Kidney (tissue), 22 donors: ENCODE measurements at places on chromosomes 5 and 9.

- H3K4me1 ChIP-seq: peaks cover 24% of the 10 kb centered on the region
- H3K36me3 ChIP-seq: no peaks in the 10 kb centered on the region
- H3K4me3 ChIP-seq: no peak overlapping the region
- no peaks in the 10 kb centered on the region for H3K27me3 ChIP-seq
- H3K27ac ChIP-seq: peak overlapping the region; percentile 53
- peak; percentile 89 for DNase-seq
These were observed 58.0 kb upstream of the SYNPO start for GRCh38 chr5:150582241-150583109.

DNA sequence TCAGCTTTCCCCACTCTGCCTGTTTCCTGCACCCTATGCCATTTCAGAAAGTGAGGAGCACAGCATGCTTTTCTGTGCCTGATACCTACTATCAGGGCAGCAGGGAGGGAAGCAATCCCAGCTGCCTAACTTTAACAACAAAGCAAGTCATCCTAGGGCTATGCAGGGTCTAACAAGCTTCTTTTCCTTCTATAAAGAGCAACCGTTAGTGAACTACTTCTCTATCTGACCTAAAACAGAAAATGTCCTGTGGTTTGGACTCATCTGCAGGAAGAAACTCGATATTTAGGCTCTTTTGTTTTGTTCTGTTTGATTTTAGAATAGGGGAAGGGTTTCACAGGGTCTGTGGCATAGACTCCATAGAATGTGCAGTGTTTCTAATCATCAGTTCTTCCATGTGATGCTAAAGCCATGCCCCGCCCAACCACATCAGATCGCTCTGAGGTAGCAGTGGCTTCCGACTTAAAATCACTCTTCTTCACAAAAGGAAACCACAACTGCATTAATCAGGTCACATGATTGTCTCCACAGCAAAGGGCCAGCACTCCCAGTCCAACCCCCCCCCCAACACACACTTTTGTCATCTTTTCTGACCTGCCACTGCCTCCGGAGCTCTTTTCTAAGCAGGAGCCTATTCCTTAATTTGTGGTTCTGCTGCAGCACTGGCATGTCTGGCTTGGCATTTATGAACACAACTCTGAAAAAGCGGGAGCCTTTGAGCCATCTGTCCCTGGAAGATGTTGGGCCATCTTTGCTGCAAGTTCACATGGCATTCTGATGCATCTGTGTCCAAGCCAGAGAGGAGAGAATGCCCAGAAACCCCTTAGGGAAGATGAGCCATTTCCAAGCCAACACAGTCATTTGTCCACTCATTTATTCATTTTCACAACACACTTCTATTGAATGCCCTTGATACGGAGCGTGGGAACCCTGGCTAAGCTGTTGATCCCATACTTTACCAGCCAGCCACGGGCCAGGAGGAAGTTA is 71.6 kb downstream of the CFAP90 start:
- no peaks in the 10 kb centered on the region for H3K27me3 ChIP-seq
- H3K36me3 ChIP-seq: no peaks in the 10 kb centered on the region
- H3K4me3 ChIP-seq: no peak overlapping the region
- DNase-seq: no peak
- H3K27ac ChIP-seq: no peak overlapping the region

- no peak overlapping the region for H3K27ac ChIP-seq
- no peak overlapping the region for H3K4me3 ChIP-seq
- peak; percentile 51 for DNase-seq
- peaks cover 30% of the 10 kb centered on the region for H3K4me1 ChIP-seq
These were observed 88.5 kb downstream of the ZNF618 start for GRCh38 chr9:113964495-113965170.

- DNase-seq: no peak
- H3K4me1 ChIP-seq: no peaks in the 10 kb centered on the region
- H3K36me3 ChIP-seq: peaks cover 5% of the 10 kb centered on the region
These were observed 27.5 kb downstream of the SREK1 start for GRCh38 chr5:66171349-66172344.

GRCh38 chr5:118144540-118144939 is 843.8 kb downstream of the DTWD2 start:
- no peaks in the 10 kb centered on the region for H3K4me1 ChIP-seq
- H3K27me3 ChIP-seq: no peaks in the 10 kb centered on the region
- no peak overlapping the region for H3K4me3 ChIP-seq

DNA sequence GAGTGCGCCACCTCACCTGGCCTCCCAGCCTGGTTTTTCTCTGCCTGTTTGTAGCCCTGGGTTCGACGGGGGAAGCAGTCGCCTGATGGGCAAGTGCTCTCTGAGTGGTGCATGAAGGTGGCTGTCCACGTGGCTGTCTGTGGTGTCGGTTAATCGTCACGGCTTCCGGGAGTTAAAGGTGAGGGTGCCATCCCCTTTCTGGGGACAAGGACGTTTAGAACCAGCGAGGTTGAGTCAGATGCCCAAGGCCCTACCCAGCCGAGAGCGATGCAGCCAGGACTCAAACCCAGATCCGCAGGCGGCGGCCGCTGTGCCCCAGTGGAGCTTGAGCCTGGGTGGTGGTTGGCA is 47.7 kb downstream of the RXRA start:
- H3K27ac ChIP-seq: peak overlapping the region; percentile 86
- no peak overlapping the region for H3K4me3 ChIP-seq
- no peaks in the 10 kb centered on the region for H3K27me3 ChIP-seq
- H3K4me1 ChIP-seq: no peaks in the 10 kb centered on the region

- DNase-seq: no peak
- H3K27me3 ChIP-seq: no peaks in the 10 kb centered on the region
- no peaks in the 10 kb centered on the region for H3K36me3 ChIP-seq
- H3K27ac ChIP-seq: no peak overlapping the region
These were observed 152.9 kb upstream of the SLC28A3 start for GRCh38 chr9:84493284-84493947.

- no peak for DNase-seq
- no peaks in the 10 kb centered on the region for H3K27me3 ChIP-seq
- no peaks in the 10 kb centered on the region for H3K36me3 ChIP-seq
- H3K4me3 ChIP-seq: no peak overlapping the region
- H3K27ac ChIP-seq: no peak overlapping the region
These were observed 77.5 kb downstream of the SPATA31C2 start for GRCh38 chr9:88060746-88061145.

DNA sequence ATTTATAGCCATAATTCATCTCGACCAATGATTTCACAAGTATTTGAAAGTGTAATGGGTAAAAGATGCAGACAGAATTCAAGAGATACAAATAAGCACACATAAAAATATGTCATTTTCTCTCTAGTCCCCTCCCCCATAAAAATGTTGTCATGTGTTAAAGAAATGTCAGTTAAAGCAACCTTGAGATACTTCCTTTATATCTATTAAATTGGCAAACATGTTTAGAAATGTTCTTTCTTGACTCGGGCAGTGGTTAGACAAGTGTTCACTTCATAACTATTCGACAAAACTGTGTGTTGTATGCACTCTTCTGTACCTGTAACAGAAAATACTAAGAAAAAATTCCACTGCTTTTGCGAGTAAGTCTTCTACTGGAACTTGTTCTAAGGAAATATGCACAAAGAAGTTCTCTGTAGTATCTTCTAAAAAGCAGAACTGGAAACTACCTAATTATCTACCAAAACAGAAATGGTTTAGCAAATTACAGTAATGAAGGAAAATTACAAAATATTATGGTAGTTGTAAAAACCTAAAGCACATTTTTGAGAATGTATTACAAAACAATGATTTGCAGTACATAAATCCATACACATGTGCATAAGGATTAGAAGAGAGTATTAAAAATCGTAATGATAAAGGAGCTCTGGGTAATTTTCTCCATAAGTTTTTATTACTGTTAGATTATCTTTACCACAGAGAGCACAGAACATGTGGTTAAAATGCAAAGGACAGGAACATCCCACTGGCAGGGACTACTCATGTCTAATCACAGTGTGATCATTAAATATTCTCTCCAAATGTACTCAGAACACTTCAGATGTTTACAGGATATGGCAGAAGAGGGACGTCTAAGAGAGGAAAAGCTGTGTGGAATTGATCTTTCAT is 35.9 kb downstream of the FBXW2 start:
- no peak for DNase-seq
- no peak overlapping the region for H3K4me3 ChIP-seq
- peaks cover 5% of the 10 kb centered on the region for H3K36me3 ChIP-seq
- H3K27ac ChIP-seq: no peak overlapping the region
- H3K4me1 ChIP-seq: no peaks in the 10 kb centered on the region

GRCh38 chr9:99833735-99834134 is 12.1 kb downstream of the NR4A3 start:
- H3K27me3 ChIP-seq: peaks cover 40% of the 10 kb centered on the region
- H3K4me3 ChIP-seq: no peak overlapping the region
- DNase-seq: no peak

GRCh38 chr9:129441852-129442251 is 179.0 kb downstream of the C9orf50 start:
- H3K27ac ChIP-seq: peak overlapping the region; percentile 65
- H3K4me3 ChIP-seq: no peak overlapping the region
- DNase-seq: no peak
- no peaks in the 10 kb centered on the region for H3K27me3 ChIP-seq

GRCh38 chr9:28136113-28136512 is 562.8 kb upstream of the C9orf72 start:
- no peaks in the 10 kb centered on the region for H3K4me1 ChIP-seq
- no peaks in the 10 kb centered on the region for H3K36me3 ChIP-seq
- DNase-seq: no peak
- no peak overlapping the region for H3K4me3 ChIP-seq
- H3K27me3 ChIP-seq: no peaks in the 10 kb centered on the region

DNA sequence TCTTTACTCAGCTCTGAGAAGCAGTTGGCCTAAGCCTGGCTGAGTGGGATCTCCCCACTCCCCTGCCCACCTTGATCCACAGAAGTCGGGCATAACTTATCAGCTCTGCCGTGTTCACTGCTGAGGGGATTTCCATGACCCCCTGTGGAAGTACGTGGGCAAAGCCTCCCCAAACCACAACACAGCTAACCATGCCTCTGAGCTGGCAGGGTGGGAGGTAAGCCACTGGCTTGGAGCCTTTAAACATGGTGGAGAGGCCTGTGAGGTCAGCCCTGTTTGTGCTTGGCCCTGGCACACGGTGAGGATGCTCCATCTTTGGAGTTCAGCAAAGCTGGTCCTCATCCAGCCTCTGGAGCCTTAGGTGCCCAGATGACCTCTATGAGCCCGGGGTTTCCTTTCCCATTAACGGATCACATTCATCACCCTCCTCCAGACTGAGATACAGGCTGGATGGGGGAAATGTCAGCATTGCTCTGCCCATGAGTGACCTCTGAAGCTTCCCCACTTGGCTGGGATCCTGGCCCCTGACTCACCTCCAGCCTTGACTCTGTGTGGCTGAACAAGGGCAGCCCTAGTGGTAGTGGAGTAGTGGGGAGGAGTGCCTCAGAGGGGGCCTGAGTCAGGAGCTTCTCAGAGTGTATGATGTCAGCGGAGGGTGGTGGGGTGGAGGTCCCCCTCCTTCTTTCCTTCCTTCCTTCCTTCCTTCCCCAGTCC is 6.2 kb downstream of the PDLIM4 start:
- no peak overlapping the region for H3K4me3 ChIP-seq
- DNase-seq: peak; percentile 88
- no peak overlapping the region for H3K27ac ChIP-seq

DNA sequence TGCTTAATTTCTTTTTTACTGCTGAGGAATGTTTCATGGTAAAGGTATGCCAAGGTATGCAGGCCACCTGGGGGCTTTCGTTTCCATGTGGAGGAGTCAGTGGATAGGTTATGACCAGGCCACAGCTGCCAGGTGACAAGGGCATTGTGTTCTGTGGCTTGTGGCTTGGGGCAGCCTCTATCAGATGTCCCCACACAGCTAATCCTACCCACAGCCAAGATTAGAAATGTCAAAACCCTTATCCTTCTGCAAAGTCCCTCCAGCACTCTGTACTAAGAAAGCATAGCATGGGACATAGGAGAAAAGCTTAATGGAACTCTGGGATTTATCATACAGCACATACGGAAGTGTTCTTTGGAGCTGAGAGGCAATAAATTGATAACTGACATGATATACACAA is 171.2 kb upstream of the S1PR3 start:
- H3K36me3 ChIP-seq: no peaks in the 10 kb centered on the region
- peaks cover 2% of the 10 kb centered on the region for H3K4me1 ChIP-seq
- no peak overlapping the region for H3K27ac ChIP-seq
- no peaks in the 10 kb centered on the region for H3K27me3 ChIP-seq

GRCh38 chr5:3119435-3119834 is 368.0 kb upstream of the IRX2 start:
- no peak overlapping the region for H3K27ac ChIP-seq
- H3K4me1 ChIP-seq: no peaks in the 10 kb centered on the region
- no peak overlapping the region for H3K4me3 ChIP-seq
- no peaks in the 10 kb centered on the region for H3K36me3 ChIP-seq
- no peak for DNase-seq

GRCh38 chr5:146388386-146388785 is 49.7 kb downstream of the POU4F3 start:
- H3K36me3 ChIP-seq: no peaks in the 10 kb centered on the region
- H3K4me3 ChIP-seq: no peak overlapping the region
- H3K27me3 ChIP-seq: no peaks in the 10 kb centered on the region
- DNase-seq: no peak

DNA sequence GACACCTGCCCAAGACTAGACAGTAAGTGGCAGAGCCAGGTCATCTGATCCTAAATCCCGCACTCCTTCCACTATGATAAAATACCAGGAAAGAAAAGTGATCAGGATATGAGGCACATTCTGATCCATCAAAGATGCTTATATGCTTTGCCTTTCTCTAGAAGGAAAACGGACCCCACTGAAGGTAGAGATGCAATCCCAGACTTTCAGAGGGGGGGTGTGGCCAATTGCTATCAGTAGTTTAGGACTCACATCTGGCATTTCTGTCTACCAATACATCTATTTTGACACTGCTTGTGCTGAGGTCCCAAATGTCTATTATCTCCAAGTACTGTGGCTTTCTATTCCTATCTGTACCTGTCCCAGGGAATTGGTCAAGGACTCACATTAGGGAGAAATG is 1.7 kb downstream of the TRIM52 start:
- H3K4me3 ChIP-seq: peak overlapping the region; percentile 96
- H3K27me3 ChIP-seq: no peaks in the 10 kb centered on the region
- peaks cover 28% of the 10 kb centered on the region for H3K4me1 ChIP-seq
- no peak overlapping the region for H3K27ac ChIP-seq
- peaks cover 2% of the 10 kb centered on the region for H3K36me3 ChIP-seq

DNA sequence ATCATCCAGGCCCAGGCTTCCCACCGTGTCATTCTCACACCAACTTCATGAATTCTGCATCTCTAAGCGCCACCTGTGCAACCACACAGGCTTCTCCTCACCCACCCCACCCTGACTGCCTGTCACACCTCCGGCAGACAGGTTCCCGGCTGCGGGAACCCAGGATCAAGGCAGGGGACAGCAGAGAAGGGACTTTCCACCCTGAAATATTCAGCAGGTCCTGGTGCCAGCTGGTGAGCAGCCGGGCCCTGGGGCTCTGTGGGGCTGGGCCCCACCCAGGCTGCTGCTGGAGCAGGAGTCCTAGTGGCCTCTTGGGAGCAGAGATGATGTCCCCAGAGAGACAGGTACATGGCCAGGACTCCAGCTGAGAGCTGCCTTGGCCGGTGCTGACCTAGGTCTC is 12.7 kb downstream of the ANXA6 start:
- no peaks in the 10 kb centered on the region for H3K4me1 ChIP-seq
- no peak overlapping the region for H3K27ac ChIP-seq
- DNase-seq: no peak
- H3K36me3 ChIP-seq: peaks cover 8% of the 10 kb centered on the region
- no peaks in the 10 kb centered on the region for H3K27me3 ChIP-seq
